ENCODE measurements at places on chromosomes 2 and 18. TPM values are rescaled to one million over a fixed set of nuclear protein-coding genes. Genes with fewer than 3 reads are reported as not detected.
A peak's percentile ranks its signal among the peaks of the same experiment; 100 is the strongest.

DNA sequence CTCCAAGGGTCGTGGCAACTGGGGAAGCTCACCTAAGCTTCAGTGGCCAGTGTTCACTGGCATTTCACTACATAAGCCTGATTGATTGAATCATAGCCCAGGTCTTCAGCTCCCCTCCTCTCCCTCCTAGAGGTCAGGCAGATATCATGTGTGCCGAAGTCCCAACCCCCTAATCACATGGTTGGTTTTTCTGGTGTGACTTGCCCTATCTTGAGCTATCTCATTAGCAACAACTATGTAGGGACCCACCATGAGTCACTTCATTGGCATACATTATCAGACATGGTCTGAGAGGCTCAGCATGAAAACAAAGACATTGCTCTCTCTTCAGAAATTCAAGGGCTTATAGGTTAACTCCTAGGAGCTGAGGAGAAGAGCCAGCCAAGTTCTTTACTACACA, 76.8 kb downstream of the LYPD1 start:
- H3K36me3 ChIP-seq, result no peaks in the 10 kb centered on the region
- DNase-seq, result peak; percentile 44
- H3K27me3 ChIP-seq, result no peaks in the 10 kb centered on the region
- no peak overlapping the region for H3K27ac ChIP-seq
- no peak overlapping the region for H3K4me3 ChIP-seq

DNA sequence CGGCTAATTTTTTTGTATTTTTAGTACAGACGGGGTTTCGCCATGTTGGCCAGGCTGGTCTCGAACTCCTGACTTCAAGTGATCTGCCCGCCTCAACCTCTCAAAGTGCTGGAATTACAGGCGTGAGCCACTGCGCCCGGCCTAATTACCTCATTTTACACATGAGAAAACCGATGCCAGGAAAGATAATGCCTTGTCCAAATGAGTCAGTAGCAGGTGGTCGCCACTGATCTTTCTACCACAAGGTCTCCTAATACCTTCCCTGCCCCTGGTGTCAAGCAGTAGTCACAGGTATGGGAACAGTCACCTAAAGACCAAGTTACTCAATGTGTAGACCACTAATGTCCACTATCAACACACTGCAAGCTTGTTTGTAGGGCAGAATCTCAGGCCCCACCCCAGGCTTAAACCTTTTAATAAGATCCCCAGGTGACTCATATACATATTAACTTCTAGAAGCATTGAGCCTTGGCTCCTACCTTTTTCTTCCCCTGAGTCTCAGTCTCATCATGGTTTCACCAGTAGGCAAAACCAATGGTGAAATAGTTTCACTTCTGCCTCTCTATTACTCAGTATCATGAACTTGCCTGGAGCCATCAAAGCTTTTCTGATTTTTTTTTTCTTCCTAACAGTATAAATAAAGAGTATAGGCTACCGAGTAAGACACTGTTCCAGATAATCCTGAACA, 6.9 kb upstream of the EPB41L5 start:
- H3K4me3 ChIP-seq, result no peak overlapping the region
- no peak for DNase-seq
- no peak overlapping the region for H3K27ac ChIP-seq
- H3K27me3 ChIP-seq, result no peaks in the 10 kb centered on the region
- no peaks in the 10 kb centered on the region for H3K36me3 ChIP-seq

- H3K4me1 ChIP-seq, result no peaks in the 10 kb centered on the region
- H3K4me3 ChIP-seq, result no peak overlapping the region
These were observed 325.6 kb downstream of the HRH4 start for GRCh38 chr18:24786027-24786426.

DNA sequence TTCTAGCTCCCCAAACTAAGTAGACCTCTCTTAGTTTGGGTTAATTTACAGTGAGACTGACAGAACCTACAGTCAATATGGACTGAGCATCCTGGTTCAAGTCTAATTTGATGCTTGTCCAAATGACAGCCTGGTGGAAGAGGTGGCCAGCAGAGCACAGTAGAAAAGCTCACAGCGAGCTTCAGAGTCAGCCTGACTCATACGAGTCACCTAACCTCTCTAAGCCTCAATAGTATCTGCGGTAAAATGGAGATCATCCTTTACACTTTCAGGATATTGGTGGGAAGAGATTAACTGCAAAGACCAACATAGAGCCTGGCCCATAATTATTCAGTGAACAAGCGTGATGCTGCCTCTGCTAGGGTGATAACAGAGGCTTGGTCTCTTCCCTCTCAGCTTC, 54.5 kb downstream of the DOCK10 start:
- DNase-seq, result no peak
- no peaks in the 10 kb centered on the region for H3K27me3 ChIP-seq
- no peak overlapping the region for H3K4me3 ChIP-seq
- no peak overlapping the region for H3K27ac ChIP-seq
- no peaks in the 10 kb centered on the region for H3K36me3 ChIP-seq
- peaks cover 32% of the 10 kb centered on the region for H3K4me1 ChIP-seq

DNA sequence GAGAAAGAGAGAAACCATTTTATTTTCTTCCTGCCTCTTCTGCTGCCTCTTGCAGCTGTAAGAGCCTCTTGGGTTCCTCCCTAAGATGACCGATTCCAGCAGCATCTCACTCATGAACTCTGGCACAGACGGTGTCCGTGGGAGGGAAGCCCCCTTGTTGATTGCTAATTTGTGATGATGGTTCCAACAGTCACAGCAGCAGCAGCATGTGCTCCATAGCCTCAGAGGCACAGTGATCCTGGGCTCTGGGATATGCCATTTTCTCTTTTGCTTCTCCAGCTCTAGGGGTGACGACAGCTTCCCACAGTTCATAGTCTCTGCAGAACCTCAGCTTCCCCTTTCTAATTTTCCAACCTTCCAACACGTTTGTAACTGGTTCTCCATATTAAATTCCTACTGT, 324.2 kb upstream of the HS6ST1 start:
- H3K27me3 ChIP-seq, result no peaks in the 10 kb centered on the region
- no peak overlapping the region for H3K27ac ChIP-seq
- no peaks in the 10 kb centered on the region for H3K4me1 ChIP-seq
- no peak for DNase-seq
- H3K4me3 ChIP-seq, result no peak overlapping the region
- H3K36me3 ChIP-seq, result no peaks in the 10 kb centered on the region

GRCh38 chr18:47118981-47119380, 31.3 kb downstream of the HDHD2 start:
- no peaks in the 10 kb centered on the region for H3K4me1 ChIP-seq
- H3K27me3 ChIP-seq, result no peaks in the 10 kb centered on the region
- no peaks in the 10 kb centered on the region for H3K36me3 ChIP-seq
- DNase-seq, result no peak

DNA sequence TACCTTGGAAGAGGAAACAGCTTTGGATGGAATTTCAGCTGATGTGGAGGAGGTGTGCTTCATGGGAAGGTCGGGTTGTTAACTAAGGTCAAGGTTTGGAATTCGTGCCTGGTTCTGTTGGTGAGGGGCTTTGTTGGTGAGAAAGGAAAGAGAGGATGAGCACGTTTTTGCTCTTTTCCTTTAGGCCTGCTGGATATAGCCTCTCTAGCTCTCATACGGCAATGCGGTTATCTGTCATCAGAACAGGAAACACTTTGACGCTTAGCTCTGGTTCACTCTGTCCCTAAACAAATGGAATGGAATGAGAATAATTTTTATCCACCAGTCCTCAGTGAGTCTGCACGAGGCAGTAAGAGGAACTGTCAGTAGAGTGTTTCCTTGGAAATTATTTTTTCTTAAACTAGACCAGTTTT, 169.7 kb upstream of the NOSTRIN start:
- H3K4me3 ChIP-seq, result no peak overlapping the region
- DNase-seq, result no peak

DNA sequence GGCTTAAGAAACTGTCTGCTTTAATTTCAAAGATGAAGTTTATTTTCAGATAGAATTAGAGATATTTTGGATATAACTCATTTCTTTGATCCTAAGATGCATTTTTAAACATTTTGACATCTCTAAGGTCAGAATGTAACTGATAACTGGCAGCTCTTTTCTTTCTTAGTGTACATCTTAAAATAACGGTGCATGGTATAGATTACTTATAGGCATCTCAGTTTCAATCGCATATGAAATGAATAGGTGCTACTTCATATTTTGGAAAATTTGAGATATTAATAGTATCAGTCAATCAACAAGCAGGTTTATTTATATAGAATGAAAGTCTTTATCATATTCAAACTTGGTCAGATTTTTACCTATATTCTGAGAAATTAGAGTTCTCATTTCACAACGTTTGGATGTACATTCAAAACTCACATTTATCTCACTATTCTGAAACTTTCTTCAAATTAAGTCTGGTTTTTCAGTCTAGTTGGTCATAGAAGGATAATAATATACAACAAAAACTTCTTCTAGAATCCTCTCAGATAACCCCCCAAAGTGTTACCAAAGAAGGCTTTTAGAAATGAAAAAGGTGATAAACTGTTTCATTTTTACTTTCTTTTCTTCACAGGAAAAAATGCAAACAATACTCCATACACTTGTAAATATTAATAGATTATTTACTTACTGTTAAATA, 122.8 kb upstream of the WDSUB1 start:
- no peak overlapping the region for H3K27ac ChIP-seq
- H3K4me3 ChIP-seq, result no peak overlapping the region
- no peaks in the 10 kb centered on the region for H3K4me1 ChIP-seq
- no peak for DNase-seq

GRCh38 chr2:25362049-25362433, 20.3 kb upstream of the DNMT3A start:
- peaks cover 8% of the 10 kb centered on the region for H3K4me1 ChIP-seq
- peak; percentile 96 for DNase-seq

DNA sequence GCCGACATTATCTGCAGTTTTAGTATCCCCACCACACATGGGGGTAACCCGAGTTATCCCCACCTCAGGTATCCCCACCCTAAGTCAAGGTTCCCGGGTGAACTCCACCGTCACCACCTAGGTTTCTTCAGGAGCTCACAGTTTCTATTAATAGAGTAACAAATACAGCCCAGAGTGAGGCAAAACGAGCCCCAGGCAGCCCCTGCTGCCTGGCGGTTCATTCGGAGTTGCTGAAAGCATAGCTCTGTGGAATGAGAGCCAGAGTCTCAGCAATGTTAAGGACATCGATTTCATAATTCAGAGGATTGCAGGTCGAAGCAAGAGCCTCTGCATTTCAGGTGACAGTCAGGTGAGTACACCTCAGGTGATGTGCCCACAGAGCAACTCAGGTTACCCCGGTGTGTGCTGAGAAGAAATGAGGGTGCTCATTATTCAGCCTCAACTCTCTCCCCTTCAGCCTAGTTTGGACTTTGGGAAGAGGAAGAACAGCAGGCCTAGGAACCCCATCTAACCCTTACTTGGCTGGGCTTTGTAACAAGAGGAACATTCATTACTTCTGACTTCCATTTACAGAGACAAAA, 10.7 kb downstream of the SATB2 start:
- no peak overlapping the region for H3K4me3 ChIP-seq
- DNase-seq, result no peak
- no peaks in the 10 kb centered on the region for H3K27me3 ChIP-seq
- H3K36me3 ChIP-seq, result no peaks in the 10 kb centered on the region

- no peaks in the 10 kb centered on the region for H3K4me1 ChIP-seq
- no peaks in the 10 kb centered on the region for H3K36me3 ChIP-seq
- H3K27ac ChIP-seq, result no peak overlapping the region
- DNase-seq, result no peak
- H3K27me3 ChIP-seq, result no peaks in the 10 kb centered on the region
These were observed 35.5 kb downstream of the LIPG start for GRCh38 chr18:49597157-49597931.

DNA sequence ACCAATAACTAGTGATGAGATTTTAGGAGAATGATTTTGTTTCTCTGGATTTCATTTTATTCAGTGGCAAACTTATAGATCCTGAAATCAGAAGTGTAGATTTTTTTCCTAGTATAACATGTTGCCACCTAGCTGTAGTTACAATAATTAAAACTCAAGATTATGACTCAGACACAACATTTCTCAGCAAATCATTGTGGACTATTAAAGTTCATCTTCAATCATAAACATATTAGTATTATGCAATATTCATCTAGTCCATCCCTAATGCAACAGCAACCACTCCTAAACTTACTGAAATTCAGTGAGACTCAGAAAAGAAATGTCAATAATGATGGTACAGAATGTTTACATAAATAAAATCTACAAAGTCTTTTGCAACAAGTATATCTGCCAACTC, 51.3 kb downstream of the USP34 start:
- H3K27me3 ChIP-seq, result no peaks in the 10 kb centered on the region
- no peak overlapping the region for H3K4me3 ChIP-seq
- H3K4me1 ChIP-seq, result peaks cover 36% of the 10 kb centered on the region

GRCh38 chr2:241456546-241456945, 51.8 kb downstream of the STK25 start:
- DNase-seq, result no peak
- no peak overlapping the region for H3K4me3 ChIP-seq
- H3K36me3 ChIP-seq, result no peaks in the 10 kb centered on the region
- H3K27me3 ChIP-seq, result no peaks in the 10 kb centered on the region
- H3K4me1 ChIP-seq, result no peaks in the 10 kb centered on the region

DNA sequence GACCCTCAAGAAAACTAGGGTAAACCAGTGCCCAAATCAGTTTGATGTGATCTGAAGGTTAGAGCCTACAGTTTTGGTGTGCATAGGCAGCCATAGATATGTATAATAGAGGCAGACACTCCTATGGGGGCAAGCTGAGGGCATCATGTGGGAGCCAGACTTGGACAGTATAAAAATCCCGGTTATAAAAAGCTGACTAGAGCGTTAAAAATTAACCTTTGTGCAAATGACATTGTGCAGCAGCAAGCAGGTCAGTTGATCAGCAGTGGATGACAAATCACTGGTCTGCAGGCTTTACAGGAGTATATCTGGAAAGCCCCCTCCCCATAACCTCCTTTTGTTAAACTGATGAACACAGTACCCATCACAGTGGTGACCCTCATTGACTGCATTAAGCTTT, 107.8 kb downstream of the CTNNA2 start:
- no peaks in the 10 kb centered on the region for H3K27me3 ChIP-seq
- no peaks in the 10 kb centered on the region for H3K36me3 ChIP-seq
- no peak overlapping the region for H3K4me3 ChIP-seq
- no peaks in the 10 kb centered on the region for H3K4me1 ChIP-seq

The ASB3 gene
- 13.5 TPM for total RNA-seq

The WDR7 gene
- total RNA-seq, result 26.3 TPM

The OSBPL6 gene
- 2.7 TPM for total RNA-seq

The CFAP53 gene
- total RNA-seq, result not detected

The KCNK3 gene
- 10.6 TPM for total RNA-seq

The SLC16A14 gene
- total RNA-seq, result 9.8 TPM

The NPHP1 gene
- 4.9 TPM for total RNA-seq

The CRYBA2 gene
- total RNA-seq, result not detected

Data from vagina (tissue), 2 donors.